Activated naive CD8-positive, alpha-beta T cell treated with anti-CD3 and anti-CD28 coated beads for 36 hours (primary cell): ENCODE measurements at places on chromosomes 1 and 21.
A peak's percentile ranks its signal among the peaks of the same experiment; 100 is the strongest.

- no peak for DNase-seq
These were observed 31.7 kb downstream of the WNT3A start for GRCh38 chr1:228038387-228039005.

GRCh38 chr1:74486036-74486435 is 26.4 kb downstream of the LRRC53 start:
- no peak for DNase-seq

- no peak for DNase-seq
These were observed 2.0 kb downstream of the MTX1 start for GRCh38 chr1:155210314-155211104.

DNA sequence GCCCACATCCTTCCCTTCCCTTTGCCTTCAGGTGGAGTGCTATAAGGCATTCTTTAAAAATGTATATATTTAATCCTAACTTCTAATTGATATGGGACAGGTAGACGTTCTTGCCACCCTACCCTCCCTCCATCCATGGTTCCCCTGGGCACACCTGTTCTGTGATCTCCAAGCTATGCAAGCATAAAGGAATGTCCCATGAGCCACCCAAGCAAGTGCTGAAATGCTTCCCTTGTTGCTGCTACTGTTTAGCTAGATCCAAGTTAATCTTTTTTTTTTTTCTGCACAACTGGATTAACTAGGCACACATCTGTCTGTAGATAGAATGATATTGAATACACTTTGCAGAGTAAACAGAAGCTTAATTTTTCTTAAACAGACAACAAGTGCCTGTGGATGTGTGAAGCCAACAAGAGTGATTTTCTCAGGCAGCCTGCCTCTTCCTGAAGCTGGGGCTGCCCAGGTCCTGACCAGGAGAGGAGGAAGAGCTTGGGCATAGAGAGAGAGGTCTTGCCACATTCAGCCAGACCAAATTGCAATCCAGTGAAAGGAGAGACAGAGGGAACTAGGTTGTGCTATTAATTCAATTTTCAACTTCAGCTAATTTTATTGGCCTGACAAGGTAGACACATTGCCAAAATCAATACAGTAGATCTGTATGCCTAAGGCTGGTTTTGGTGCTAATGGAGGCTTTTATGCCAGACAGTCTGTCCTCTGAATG is 28.2 kb upstream of the ATP1B1 start:
- DNase-seq, result no peak

- peak; percentile 28 for DNase-seq
These were observed 532 bp downstream of the ERO1B start for GRCh38 chr1:236281198-236281653.

- no peak for DNase-seq
These were observed 11.1 kb upstream of the RIMKLA start for GRCh38 chr1:42369471-42369870.

GRCh38 chr1:26109229-26110164 is 2.1 kb upstream of the PDIK1L start:
- no peak for DNase-seq

DNA sequence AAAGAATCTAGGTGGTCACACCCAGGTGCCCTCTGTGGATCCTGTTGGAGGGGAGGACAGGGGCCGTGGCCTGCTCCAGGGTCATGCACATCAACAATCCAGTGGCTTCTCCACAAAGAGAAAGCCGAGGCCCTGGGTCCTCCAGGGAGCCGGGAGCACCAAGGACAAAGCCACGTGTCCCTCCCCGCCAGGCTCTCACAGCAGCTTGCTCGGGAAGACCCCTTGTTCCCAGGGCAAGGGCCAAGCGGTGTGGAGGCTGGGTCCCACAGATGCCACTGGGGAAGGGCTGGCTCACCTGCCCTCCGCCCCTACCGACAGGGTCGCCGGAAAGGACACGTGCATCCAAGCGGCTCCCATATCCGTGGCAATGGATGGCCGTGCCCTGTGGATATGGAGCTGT is 192.9 kb upstream of the VAMP3 start:
- DNase-seq, result no peak

DNA sequence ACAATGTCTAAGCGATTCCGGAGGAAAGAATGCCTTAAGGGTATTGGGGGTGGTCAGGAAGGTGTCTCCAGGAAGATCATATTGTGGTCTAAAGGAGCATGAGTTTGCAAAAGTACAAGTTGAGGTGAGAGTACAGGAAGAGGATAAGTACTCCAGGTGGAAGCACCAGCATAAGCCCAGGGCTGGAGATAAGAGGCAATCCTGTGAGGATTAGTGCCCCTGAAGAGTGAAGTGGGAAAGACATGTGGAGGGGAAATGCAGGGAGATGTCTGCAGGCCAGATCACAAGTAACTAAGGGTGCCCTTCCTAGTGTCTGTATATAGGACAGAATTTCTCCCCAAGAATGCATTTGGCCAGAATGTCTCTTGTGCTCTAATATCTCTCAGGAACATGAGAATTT is 188.3 kb upstream of the DPT start:
- no peak for DNase-seq

DNA sequence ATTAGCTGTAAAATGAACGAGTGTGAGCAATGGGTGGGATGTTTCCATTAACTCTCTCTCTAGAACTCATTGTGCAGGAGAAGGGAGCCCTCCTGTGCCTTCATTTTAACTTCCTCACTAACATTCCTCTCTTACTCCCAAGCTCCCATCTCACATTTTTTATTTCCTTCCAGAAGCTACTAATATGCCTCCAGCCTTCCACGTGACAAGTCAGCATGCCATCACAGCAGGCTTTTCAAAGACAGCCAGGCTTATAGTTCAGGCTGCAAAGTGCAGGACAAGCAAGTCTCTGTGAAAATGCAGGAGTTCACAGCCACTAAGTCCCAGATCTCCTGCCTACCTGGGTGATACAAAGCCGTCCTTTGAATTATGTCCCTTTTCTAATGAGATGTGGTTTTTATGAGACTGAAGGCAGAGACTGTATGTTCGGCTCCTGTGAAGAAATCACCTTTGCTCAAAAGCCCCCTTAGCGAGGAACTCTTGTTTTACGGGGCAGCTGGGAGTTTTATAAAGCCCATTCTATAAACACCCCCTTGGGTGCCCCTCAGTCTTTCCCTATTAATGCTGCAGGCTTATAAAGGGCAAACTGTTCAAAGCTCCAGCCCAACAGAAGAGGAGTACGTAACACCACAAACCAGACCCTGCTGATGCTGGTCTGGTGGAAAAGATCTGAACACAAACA is 14.8 kb upstream of the ANGPTL7 start:
- no peak for DNase-seq

- no peak for DNase-seq
These were observed 295.1 kb downstream of the SIPA1L2 start for GRCh38 chr1:232334811-232335210.

DNA sequence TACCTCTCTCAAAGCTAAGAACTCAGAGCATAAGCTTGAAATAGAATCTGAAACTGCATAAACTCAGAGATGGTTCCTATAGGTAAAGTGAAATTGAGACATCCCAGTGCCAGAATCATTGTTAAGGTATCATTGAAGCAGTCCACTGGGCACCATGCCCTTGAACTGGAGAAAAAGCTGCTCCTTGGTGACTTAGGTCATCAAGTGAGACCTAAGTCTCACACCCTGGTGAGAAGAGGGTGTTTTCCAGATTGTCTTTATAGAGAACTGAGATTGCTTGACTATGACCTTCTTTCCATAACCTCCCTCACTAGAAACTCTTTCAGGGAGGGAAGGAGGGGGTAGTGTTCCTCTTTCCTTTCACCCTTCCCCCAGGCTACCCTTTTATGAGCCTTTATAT is 9.4 kb upstream of the ATP6V1G3 start:
- DNase-seq, result no peak

- no peak for DNase-seq
These were observed 22.9 kb downstream of the HYI start for GRCh38 chr1:43430831-43431230.

DNA sequence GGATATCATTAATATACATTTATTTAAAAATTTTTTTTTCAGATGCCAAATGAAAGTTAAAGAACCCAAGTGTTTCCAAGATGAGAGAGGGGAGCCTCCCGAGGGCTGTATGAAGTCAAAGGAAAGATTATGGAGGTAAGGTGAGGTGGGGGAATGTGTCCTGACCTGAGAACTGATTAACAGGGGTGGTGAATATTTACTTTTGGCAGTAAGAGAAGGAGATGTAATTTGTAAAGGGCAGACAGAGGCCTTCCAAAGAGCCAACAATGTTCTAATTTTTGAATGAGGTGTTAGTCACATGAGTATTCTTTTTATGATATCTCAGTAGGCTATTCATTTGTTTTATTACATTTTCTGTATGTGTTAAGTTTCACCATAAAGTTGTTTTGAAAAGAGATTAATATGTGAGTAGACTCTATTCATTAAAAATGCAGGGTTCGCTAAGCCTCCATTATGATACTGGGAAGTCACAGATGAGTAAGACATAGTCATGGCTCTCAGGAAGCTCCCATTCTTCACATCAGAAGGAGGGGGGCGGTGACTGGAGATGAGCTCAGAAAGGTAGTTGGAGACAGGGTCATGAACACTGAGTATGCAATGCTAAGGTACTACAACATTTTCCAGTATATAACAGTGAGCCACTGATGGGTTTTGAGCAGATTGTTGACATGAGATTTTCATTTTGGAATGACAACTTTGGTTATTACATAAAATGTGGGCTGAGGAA is 62.4 kb upstream of the TNFSF18 start:
- no peak for DNase-seq

DNA sequence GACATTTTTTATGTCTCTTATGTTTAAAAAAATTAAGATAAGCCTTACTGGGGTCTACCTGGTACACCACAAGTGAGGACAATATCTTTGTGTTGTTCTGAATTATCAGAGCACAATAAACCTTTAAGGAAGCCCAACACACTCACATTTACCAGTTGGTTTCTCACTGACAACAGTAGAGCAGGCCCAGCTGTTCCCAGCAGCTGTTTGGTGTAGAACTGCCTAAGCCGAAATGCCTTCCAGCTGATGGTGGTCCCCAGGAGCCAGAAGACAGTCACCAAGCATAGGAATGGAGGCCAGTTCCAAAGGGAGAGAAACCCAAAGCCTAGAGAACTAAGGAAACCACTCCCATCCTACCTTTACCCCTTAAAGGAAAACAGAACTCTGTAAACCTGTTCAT is 428.6 kb upstream of the CAMK1G start:
- no peak for DNase-seq

- peak; percentile 12 for DNase-seq
These were observed 761 bp downstream of the TNNT2 start for GRCh38 chr1:201376464-201377374.

- DNase-seq, result no peak
These were observed 180.1 kb downstream of the EDEM3 start for GRCh38 chr1:184574588-184574987.

GRCh38 chr1:110588991-110589390 is 17.2 kb downstream of the KCNA2 start:
- DNase-seq, result no peak

GRCh38 chr1:178086766-178087165 is 7.1 kb upstream of the RASAL2 start:
- no peak for DNase-seq

GRCh38 chr1:89525169-89525855 is 683 bp downstream of the LRRC8B start:
- DNase-seq, result peak; percentile 46

DNA sequence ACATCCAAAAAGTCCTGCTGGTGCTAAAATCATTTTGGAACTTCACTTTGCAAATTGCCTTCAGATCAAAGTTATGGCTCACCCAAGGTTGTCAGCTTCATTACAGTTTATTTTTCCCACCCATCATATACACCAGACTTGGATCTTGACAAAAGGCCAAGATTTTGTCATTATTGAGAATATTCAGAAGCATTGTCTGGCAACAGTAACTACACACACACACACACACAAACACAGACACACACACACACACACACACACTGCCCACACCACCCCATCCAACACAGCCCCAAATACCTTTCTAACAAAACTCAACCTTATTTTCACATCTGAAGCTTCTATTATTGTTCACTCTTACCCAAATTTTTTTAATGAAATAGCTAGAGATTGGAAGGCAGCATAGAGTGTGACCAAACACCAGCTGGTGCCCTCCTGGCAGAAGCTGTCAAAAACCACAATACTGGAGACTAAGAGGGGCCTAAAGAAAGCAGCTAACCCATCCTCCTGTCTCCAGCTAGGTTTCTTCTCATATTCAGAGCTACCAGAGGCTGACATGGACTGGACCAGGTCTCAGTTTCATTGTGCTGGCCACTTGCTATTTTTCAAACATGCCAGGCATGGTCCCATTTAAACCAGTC is 139.1 kb upstream of the ZC3H11B start:
- no peak for DNase-seq

GRCh38 chr21:31554511-31555022 is 104.9 kb upstream of the SOD1 start:
- peak; percentile 49 for DNase-seq

- DNase-seq, result no peak
These were observed 48.9 kb downstream of the PHC2 start for GRCh38 chr1:33381977-33382376.

DNA sequence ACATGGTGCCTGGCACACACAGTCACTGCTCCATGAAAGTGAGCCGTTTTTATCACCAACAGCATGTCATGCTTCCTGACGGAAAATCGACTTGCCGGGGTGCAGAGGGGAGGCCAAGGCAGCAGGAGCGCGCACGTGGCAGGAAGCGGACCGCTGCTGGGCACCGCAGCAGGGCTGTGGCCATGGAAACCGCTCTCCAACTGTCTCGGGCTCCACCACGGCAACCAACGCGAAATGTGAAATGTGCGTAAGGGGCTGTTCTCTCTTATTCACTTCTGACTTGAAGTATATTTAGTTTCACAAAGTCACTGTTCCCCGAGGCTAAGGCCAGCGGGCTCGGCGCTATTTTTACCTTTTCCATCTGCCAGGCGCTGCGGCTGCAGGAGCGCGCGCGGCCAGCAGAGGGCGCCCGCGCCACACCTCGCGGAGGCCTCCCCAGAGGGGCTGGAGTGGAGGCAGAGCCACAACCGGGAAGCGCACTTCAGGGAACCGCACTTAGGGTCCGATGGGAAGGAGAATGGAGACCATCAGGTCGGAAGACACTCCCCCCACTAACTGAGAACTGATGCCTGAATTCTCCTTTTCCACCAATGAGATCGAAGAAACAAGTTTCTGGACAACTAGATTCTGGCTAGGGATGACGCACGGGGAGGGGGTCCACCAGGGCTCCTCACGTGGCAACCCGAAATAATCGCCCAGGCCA is 19.7 kb downstream of the RCC2 start:
- peak; percentile 71 for DNase-seq

DNA sequence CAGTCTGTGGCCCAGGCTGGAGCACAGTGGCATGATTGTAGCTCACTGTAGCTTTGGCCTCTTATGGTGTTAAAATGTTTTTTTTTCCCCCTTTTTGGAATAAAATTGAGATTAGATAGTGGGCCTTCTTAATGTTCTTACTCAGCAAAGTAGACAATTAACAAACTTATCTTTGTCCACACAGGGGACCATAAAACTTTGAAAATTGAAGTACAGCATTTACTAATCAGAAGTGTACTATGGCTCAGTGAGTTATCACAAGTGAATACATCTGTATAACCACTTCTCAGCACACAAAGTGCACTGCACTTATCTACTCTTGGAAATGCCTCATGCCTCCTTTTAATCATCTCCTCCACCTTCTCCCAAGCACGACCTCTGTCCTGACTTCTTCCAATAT is 218.9 kb downstream of the PRDM2 start:
- no peak for DNase-seq

- no peak for DNase-seq
These were observed 42.4 kb upstream of the HP1BP3 start for GRCh38 chr1:20829531-20829930.

- DNase-seq, result no peak
These were observed 663.0 kb downstream of the NPHP4 start for GRCh38 chr1:5329068-5329739.
